ENCODE measurements at places on chromosomes 6 and 20.

- peak; percentile 87 for DNase-seq
These were observed 23.5 kb downstream of the DHX35 start for GRCh38 chr20:38985603-38986170.

- peak; percentile 85 for DNase-seq
These were observed 46.7 kb upstream of the CARMIL1 start for GRCh38 chr6:25232479-25232878.

GRCh38 chr6:168385037-168385759 lies 55.8 kb upstream of the SMOC2 start:
- no peak for DNase-seq

GRCh38 chr6:143034689-143035334 lies 25.9 kb upstream of the AIG1 start:
- no peak for DNase-seq

DNA sequence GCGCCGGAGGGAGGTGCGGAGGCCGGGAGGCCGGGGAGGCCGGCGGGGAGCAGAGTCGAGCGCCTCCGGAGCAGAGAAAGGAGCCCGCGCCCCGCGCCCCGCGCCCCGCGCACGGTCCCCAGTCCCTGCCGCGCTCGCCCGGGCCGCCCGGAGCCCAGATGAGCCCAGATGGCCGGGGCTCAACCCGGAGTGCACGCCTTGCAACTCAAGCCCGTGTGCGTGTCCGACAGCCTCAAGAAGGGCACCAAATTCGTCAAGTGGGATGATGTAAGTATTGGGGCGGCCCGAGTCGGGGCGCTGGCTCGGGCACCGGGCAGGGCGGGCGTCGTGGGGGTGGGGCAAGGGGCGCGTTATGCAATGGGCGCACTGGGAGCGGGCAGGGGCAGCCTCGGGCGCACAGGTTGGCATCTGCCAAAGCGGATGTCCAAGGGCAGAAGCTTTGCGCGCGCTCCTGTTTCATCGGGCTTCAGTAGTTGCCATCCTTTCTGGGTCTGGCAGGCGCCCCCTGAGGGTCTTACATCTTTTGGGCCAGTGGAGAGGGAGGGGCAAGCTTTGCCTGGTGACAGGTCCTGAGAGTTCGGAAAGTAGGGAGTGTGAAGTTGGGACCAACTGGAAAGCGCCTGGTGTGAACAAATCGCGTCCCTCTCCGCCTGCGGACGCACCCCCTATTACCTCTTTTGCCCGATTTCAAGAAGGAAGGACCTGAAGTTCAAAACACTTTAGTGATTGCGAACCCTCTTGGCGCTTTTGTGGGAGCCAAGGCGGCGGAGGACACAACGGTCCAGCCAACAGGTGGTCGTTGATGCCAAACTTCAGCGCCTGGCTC lies 631 bp downstream of the PLCB1 start:
- DNase-seq, result no peak

DNA sequence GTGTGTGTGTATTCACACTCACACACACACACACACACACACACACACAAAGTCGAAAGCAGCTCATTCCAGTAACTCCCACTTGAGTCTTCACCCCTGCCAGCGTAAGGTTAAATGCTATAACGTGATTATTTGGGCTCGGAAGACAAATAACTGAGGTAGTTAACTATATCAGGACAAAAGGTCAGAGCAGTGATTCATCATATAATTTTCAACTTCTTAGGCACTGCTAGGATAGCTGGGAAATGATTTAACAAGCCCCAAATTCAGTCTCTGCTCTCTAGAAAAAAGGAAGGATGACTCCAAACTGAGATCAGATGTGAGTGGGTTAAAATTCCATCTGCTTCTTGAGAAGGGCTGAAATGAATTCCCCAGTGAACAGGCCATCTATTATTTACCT lies 30.7 kb downstream of the HDGFL1 start:
- DNase-seq, result no peak

DNA sequence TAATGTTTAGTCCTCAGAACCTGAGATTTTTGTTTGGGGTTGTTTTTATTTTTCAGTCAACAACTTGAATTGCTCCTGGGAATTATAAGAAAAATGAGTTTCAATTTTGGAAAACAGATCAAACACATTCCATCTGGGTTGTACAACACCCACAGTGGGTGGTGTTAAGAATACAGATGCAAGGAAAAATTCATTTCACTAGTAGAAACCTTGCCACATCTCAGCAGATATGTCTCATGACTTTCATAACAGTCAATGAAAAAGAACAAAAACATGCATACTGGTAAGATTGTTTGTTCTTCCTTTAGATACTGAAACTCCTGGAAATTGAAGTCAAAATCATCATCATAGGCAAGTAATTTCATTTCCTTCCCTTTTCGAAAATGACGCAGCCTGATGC lies 78.9 kb downstream of the MOXD1 start:
- DNase-seq, result no peak

DNA sequence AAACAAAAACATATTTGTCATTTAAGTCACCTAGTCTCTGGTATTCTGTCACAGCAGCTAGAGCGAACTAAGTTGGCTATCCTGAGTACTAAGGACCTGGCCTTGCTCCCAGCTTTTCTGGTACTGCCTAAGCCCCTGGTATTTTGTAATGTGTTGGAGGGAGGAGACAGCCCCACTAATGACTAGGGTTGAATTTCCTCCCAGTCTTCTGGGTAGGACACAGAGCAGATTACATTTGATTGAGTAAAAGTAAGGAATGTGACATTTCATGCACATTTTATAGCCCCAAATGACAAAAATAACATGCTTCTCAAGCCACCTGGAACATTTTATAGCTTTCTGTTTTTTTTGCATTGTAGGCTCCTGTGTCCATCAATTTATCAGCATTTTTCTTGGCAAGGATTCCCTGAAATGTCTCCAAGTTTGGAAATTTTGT lies 47.9 kb upstream of the DDR1 start:
- no peak for DNase-seq

DNA sequence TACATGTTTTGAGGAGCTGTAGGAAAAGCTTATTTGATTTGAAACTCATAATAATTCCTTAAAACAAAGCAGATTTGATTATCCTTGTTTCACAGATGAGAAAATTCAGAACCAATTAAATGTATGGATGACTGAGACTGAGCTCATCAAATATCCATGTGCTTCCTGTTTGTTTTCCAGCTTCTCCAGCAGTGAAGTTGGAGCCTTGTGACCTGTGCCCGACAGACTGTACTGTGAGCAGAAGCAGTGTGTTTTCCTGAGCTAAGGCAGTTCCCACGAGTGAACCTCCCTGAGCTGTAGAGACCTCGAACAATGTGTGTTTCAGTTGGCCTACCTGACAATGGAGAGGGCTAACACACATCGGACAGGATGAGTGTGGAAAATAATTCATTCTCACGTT lies 599.5 kb upstream of the NRSN1 start:
- no peak for DNase-seq

GRCh38 chr6:158565122-158565429 lies 5.2 kb downstream of the TMEM181 start:
- no peak for DNase-seq

DNA sequence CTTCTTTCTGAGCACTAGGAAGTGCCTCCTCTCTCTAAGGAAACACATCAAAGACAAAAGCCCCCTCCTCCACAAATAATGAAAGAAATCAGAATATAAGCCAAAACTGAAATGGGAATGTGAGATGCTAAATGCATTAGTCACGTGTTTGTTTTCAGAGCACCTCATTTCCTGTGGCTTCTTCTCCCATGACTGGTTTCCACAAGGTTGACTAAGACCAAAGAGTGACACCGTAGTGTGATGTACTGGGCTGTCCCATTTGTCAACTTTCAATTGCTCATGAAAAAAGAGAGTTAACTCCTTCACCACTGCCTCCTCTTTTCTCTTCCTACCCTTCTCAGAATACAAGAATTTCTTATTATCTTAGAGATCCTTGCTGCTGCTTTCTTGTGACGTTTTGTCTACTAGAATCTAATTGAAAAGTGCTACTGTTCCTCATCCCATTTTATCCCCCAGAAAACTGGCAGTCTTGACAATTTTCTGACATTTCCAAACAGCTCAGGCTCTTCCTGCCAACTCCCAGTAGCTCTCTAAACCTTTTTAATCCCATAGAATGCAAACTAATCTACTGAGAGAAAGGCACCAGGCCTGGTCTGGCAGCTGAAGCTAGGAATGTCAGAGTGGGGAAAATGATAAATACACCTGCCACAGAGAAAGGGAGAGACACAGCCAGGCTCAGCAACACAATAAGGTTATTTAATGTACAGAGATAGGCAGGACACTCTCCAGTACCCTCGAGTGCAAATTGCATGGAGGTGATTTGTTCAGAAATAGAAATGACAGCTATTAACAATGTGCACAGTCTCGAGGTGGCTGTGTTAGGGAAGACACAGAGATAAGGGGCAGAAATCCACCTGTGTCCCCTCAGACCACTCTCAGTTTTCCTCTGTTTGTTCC lies 671.7 kb upstream of the NRSN1 start:
- DNase-seq, result no peak

DNA sequence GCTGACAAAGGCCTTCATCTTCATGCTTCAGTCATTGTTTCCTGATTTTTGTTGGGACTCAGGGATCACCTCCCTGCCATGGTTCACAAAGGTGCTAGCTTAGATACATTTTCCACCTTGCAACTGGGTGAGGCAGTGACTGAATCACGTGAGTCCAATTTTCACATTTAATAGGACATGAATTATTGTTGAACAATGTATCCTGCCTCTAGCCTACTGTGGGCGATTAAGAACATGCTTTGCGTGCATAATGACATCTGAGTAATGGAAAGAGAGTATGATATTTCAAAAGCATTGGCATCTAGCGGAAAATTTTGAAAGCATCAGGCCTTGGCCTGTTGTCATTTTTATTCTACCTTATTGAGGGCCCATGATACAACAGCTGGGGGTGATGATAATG lies 199.2 kb upstream of the JAG1 start:
- no peak for DNase-seq

DNA sequence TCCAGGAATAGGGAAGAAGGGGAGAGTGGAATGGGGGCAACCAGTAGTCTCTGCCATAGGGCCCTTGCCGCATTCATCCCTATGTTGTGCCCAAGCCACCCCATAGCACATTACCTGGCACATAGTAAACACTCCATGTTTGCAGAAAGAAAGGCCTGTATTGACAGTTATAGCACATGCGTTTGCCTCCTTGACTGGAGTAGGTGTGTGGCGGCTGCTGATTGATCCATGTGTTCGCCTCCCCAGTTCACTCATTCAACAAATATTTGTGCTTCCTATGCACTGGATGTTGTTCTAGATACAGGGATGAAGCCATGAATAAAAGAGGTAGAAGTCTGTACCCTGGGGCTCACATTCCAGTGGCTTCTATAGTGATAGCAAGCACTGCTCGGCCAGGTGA lies 19.8 kb upstream of the CCDC167 start:
- no peak for DNase-seq

DNA sequence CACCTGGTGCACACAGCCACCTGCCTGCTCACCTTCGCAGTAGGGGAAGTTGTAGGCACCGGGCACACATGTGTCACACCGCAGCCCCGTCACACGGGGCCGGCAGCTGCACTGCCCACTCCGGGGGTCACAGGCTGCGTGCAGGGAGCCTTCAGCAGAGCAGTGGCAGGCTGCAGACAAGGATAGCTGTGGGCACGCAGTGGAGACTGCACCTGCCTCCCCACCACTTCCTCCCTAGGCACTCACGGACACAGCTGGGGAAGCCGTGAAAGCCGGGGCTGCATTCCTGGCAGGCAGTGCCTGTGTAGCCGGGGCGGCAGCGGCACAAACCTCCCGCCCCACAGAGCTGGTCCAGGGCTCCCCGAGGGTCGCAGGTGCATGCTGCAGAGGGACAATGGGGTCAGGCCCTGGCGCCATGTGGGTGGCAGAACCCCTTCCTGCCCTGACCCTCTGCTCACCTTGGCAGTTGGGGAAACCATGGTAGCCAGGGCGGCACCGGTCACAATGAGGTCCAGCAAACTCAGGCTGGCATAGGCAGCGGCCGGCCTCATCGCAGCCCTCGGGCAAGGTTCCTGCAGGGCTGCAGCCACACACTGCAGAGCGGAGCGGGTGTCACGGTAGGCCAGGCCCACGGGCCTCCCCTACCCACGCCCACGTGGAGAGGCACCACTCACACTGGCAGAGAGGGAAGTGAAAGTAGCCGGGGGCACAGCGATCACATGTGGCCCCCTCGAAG lies 29.4 kb downstream of the LAMA5 start:
- no peak for DNase-seq

- DNase-seq, result no peak
These were observed 26.0 kb upstream of the PRDM1 start for GRCh38 chr6:106060167-106060566.

GRCh38 chr20:16580147-16580546 lies 6.9 kb upstream of the KIF16B start:
- DNase-seq, result no peak

GRCh38 chr6:34510299-34510698 lies 44.4 kb downstream of the PACSIN1 start:
- DNase-seq, result no peak

DNA sequence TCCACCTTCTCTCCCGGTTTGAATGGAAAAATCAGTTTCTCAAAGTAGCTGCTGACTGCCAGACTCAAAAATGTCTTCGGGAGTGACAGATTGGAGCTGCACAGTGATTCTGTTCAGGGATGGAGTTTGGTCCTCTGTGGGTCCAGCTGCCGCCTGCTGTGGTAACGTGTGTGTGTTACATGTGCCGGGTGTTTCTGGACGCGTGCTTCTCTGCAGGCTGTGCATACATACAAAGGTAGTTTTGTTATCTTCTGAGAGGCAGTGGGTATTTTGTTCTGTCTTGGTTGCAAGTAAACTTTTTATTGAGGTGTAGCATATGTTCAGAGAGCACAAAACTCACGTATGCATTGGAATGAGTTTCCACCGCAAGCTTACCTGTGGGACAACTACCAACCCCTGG lies 41.3 kb upstream of the NAA20 start:
- DNase-seq, result no peak
